ENCODE measurements at places on chromosomes 12 and 14.

DNA sequence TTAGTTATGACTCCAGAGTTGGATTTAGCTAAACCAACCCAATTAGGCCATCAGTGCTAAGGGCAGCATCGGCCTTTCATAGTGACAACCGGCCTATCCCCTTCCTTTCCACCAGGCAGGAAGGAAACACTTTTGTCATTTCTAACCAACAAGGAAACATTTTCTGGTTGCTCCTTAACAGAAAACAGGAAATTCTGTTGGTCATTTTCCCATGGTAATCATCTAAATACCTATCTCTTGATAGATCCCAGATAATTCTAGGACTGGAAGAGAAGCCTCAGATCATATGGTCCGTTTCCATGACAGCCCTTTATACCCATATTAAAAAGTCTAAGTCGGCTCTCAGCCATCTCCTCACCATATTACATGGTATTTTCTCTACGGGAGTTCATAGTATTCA, 79.2 kb upstream of the USP44 start:
- H3K4me1 ChIP-seq, result peaks cover 28% of the 10 kb centered on the region
- no peak overlapping the region for H3K4me3 ChIP-seq
- H3K27ac ChIP-seq, result no peak overlapping the region

DNA sequence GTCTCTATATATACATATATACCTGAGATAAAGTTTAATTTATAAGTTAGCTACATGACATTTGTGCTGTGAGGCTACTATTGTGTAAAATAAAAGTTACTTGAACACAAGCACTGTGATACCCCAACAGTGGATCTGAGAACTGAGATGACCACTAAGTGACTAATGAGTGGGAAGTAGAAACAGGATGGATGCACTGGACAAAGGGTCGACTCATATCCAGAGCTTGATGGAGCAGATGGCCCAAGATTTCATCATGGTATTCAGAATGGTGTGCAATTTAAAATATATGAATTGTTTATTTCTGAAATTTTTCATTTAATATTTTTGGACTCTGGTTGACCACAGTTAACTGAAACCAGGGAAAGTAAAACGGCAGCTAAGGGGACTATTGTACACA, 908.6 kb upstream of the MDGA2 start:
- H3K4me3 ChIP-seq, result no peak overlapping the region
- no peaks in the 10 kb centered on the region for H3K27me3 ChIP-seq
- DNase-seq, result peak; percentile 39
- H3K4me1 ChIP-seq, result no peaks in the 10 kb centered on the region
- no peak overlapping the region for H3K27ac ChIP-seq
- H3K36me3 ChIP-seq, result no peaks in the 10 kb centered on the region

DNA sequence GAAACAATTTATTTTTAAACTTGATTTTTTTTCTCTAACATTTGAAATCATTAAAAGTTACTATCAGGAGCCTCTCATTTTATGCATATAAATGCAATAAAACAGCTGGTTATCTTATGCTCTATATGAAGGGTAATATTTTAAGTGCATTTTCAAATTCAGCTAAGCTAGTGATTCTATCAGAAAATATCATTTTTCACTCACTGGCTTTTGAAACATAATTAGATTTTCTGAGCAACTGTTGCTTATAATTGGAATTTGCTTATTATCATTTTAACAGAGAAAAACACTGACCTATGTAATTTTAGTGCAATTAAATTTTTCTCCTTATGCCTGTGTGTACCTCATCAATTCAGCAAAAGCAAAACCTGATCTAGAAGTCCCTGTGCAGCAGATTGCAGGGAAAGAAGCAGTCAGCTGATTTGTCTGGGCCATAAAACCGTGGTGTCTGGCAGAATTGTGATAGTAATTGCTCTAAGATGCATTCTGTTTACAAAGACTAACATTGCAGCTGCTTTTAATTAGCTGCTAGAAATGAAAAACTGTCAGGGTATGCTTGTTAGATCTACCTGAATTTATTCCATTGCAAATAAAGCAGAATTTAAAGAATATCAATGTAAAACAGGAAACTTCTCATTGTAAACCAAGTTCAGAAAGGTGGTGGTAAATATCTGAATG, 75.0 kb downstream of the BICD1 start:
- no peak overlapping the region for H3K4me3 ChIP-seq
- no peaks in the 10 kb centered on the region for H3K36me3 ChIP-seq
- H3K27me3 ChIP-seq, result no peaks in the 10 kb centered on the region
- no peaks in the 10 kb centered on the region for H3K4me1 ChIP-seq

- H3K27ac ChIP-seq, result no peak overlapping the region
- no peak for DNase-seq
- no peak overlapping the region for H3K4me3 ChIP-seq
- peaks cover 81% of the 10 kb centered on the region for H3K36me3 ChIP-seq
- no peaks in the 10 kb centered on the region for H3K4me1 ChIP-seq
These were observed 18.4 kb downstream of the ZFC3H1 start for GRCh38 chr12:71645268-71645667.

DNA sequence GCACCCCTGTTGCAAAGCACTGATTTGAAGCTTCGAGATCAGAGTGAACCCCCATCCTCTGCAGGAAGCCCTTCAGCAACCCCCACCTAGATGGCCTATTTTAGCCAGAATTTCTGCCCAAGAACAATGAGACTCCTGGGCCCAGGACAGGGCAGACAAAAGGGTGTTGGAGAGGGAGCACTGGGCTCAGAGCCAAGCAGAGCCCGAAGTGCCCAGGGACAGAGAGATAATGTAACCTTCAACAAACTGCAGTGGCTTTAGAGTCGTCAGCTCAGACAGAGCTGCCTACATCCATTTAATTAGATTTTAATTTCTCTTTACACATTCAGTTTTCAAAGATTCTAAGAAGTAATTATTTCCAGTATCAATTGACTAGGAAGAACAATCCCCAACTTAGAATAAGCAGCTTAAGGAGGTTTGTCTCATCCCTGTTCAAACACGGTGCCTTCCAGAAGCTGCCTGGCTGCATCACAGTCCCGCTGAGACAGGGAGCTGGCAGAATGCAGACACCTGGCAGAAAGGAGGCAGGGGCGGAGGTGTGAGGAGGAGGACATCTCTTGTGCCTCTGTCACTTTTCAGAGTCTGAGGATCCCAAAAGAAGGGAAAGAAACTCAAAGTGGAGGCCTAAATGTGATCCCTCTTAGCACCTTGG, 504.9 kb upstream of the CCDC196 start:
- no peaks in the 10 kb centered on the region for H3K36me3 ChIP-seq
- no peak overlapping the region for H3K27ac ChIP-seq
- no peak for DNase-seq
- H3K27me3 ChIP-seq, result peaks cover 8% of the 10 kb centered on the region

GRCh38 chr14:77025744-77026165, 2.8 kb downstream of the IRF2BPL start:
- peak; percentile 40 for DNase-seq
- no peak overlapping the region for H3K27ac ChIP-seq
- H3K4me1 ChIP-seq, result peaks cover 27% of the 10 kb centered on the region
- peak overlapping the region; percentile 81 for H3K4me3 ChIP-seq

Data from MCF 10A (cell line).